CD8-positive, alpha-beta memory T cell (primary cell): ENCODE measurements at places on chromosomes 6 and 20.

GRCh38 chr20:25294459-25295385 is 46.8 kb downstream of the PYGB start:
- peak; percentile 71 for DNase-seq

GRCh38 chr20:32546918-32547752 is 38.0 kb downstream of the NOL4L start:
- DNase-seq: no peak

GRCh38 chr6:8131265-8131897 is 29.0 kb upstream of the EEF1E1 start:
- no peak for DNase-seq

DNA sequence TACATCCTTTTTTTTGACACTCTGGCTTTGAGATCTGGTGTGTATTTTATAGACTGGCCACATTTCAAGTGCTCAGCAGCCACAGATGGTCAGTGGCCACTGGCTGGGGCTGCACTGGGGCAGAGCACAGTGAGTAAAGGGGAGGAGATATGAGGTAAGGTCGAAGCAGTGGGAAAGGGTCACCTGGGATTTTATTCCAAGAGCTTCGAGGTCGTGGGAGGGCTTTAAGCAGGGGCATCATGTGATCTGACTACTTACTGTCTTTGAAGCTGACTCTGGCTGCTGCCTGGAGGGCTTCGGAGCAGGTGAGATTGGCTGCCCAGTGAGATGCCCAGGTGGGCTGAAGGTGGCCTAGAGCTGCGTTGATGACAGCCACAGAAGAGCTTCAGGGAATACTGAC is 6.7 kb downstream of the C20orf203 start:
- no peak for DNase-seq

DNA sequence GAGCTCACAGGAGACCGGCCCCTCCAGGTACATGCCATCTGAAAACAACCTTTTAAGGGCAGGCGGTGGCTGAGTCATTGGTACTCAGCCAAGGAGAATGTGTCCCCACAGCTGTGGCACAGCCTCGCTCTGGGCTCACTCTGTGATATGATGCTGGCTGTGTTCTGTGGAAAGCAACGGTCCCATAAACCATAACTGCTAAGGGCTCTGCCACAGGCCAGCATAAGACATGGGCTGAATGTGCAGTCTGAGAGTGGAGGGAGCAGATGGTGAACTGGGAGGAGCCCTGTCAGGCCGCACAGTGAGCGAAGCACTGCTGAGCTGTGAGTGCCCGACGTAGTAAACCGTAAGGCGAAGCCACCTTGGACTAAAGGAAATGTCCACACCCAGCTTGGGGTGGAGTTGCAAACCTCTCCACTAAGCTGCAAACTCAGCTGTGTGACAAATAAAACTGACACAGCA is 375.8 kb downstream of the THBS2 start:
- DNase-seq: peak; percentile 29

DNA sequence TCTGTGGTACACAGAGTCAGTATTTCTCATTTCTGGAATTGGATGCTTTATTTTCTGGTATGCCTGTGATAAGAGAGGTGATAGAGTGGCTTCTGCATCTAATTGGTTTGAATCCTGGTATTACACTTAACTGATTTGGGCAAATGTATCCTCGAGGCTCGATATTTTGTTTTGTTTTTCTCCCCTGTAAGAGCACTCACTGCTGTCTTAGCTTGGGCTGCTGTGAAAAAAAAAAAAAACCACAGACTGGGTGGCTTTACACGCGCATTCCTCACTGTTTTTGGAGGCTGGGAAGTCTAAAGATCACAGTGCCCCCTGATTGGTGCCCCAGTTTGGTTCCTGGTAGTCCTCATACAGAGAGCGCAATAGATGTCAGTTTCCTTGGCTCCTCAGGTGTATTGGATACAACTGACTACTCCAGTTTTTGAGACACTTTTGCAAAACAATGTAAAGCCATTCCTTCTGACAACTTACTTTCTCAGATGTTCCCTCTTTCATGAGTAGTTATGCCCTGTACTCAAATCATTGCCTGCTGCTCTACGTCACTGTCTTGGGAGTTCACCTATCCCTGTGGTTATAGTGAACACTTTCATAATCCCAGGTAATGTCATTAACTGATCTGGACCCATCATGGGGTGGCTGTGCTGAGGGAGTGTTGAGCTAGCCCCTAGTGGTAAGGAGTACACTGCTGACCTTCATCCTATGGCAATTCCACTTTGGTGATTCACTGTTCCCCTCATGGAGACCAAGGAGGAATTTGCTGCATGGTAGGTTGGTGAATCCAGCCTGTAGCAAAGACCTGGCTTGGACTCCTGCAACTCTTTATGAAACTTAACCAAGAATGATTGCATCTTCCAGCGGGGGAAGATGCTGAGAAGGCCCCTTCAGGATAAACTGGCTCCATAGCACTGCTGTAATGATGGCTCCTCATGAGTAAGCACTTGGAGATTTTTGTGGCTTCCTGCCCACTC is 3.5 kb upstream of the ACAT2 start:
- DNase-seq: no peak

DNA sequence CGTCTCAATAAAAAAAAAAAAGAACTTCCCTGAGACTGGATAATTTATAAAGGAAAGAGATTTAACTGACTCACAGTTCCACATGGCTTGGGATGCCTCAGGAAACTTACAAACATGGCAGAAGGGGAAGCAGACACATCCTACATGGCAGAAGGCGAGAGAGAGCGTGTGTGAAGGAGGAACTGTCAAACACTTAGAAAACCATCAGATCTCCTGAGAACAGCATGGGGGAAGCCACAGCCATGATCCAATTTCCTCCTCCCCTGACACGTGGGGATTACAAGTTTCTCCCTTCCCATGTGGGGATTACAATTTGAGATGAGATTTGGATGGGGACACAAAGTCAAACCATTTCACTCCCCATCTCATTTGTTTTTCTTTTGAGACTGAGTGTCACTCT is 46.6 kb upstream of the TFAP2C start:
- no peak for DNase-seq

DNA sequence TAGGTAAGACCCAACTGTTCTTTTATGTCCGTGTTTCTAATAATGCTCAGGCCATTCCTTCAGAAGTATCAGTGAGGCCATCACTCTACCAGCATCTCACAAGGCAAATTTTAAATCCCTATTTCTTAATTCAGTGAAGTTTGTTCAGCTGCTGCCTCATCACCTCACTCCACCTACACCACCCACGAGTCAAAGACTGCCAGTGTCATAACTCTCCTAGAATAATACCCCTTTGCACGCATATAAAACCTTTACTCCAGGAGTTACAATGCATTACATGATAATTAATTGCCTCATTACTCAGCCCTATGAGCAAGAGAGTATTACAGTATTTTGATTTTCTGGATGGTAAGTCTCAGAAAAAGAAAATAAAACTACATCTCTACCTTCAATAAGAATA is 793.6 kb downstream of the TFAP2A start:
- DNase-seq: no peak

DNA sequence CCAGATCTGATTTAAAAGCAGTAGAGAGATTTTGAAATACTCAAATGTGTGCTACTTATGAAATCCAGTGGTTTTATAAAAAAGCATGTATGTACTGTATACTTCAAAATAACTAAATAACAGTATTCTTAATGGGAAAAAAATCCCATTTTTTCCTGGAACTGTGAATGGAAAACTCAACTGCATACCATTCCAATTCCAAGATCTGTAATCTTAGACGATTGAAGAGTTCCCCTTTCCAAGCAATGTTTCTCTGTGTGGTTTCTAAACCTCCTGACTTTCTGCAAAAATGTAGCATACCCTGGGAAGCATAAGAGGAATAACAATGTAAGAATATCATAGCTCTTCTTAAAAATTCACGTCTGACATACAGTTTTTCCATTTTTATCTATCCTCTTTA is 40.3 kb upstream of the HIVEP2 start:
- no peak for DNase-seq
